ENCODE measurements at places on chromosomes 6 and 20.

DNA sequence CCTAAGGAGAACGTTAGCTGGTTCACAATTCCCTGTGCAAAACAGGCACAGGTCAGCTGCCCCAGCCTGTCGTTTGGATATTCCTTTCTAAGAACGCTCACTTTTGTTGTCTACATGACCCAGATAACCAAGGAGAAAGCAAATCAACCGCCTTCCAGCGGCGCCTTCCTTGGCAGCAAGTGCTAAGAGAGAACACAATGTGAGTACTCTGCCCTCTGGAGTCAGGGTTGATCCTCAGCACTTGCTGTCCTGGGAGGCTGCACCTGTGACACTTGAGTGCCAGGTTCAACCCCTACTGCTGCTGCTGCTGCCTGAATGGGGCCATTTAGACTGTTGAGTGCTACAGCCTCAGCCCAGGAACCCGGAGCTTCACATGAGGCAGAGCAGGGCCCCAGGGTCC, 36.8 kb downstream of the OVOL2 start:
- DNase-seq, result no peak

GRCh38 chr20:4171538-4172116, 156.3 kb upstream of the RNF24 start:
- DNase-seq, result no peak

DNA sequence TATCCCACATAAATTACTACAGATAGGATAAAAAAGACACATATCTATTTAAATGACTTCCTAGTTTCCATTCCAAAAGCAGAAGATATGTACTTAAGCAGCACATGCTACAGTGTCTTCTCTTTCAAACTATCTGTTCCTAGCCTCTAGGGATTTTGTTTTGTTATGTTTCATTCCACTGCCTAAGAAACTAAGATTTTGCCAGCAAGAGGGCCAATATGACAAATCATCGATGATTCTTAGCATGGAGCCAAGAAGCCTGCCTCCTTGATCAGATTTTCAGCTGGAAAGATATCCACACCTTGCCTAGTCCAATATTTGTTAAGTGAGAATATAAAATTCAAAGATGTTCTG, 7.0 kb downstream of the SNX5 start:
- DNase-seq, result no peak

- DNase-seq, result no peak
Observed at GRCh38 chr20:37941332-37941731, 38.4 kb downstream of the VSTM2L start.

DNA sequence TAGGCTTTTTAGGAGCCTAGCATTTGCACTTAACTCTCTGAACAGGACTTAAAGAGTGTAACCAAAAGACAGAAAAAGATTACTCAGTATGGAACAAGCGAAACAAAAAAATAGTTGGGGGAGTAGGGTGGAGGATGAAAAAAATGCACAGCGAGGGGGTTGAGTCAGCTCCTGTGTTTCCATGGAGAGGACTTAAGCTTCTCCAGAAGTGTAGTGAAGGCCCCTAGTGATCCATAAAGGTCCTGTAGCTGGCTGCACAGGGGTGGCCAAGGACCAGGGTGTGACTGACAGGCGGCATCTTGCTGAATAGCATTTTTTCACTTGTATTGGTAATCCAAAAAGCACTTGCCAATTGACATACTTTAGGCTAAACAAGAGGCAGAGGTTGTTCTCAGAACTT, 533.9 kb downstream of the RFPL4B start:
- no peak for DNase-seq

DNA sequence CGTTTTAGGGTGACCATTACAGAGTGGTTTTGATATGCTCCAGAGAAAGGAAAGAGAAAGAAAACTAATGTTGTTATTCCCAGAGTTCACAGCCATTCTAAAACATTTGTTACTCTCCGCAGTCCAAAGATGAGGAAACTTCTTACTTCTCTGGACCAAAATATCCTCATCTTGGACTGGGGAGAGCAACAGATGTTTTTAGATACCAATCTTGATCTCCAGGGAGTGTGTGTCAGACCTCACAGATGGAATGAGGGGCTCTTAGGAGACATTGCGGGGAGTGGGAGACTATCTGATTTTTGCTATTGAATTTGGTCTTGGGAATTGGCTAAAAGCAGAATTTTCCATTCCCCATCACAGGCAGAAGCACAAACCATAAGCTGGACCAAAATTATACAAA, 110.8 kb downstream of the TNFAIP3 start:
- DNase-seq, result no peak

GRCh38 chr6:133774356-133774755, 114.6 kb upstream of the TCF21 start:
- DNase-seq, result no peak

Measured in esophagus squamous epithelium (tissue), 5 donors.